ACHN (cell line): ENCODE measurements at places on chromosomes 12 and 14.

- peak; percentile 98 for DNase-seq
Measured at GRCh38 chr12:63917864-63918799, 73.6 kb downstream of the SRGAP1 start.

DNA sequence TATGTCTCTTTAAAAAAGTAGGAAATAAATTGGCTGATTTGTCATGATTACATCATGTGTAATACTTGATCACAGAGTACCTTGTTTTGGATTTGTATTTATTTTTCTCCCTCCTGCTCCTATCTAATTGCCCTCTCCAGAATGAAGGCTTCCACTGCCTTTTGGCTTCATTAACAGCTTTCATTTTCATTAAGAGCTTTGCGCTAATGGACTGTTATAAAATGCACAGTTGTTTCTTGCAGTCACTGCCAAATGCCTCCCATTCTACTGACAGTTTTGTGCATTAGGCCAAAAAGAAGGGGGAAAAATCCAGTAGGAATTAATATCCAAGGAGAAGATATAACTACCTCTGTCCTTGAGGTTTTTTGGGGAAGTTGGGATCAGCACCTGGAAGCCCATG is 159.2 kb downstream of the NRXN3 start:
- DNase-seq: no peak

GRCh38 chr12:45914090-45914489 is 76.3 kb downstream of the SCAF11 start:
- peak; percentile 71 for DNase-seq

- DNase-seq: no peak
Measured at GRCh38 chr12:90338365-90338764, 616.6 kb downstream of the CCER1 start.
